ENCODE measurements at places on chromosomes 3 and 15.
A peak's percentile ranks its signal among the peaks of the same experiment; 100 is the strongest.

GRCh38 chr3:197398286-197398878, 100.0 kb upstream of the DLG1 start:
- peak; percentile 54 for DNase-seq

GRCh38 chr3:155462672-155463071, 169.2 kb upstream of the STRIT1 start:
- DNase-seq, result no peak

GRCh38 chr3:149114458-149114857, 15.0 kb upstream of the HPS3 start:
- no peak for DNase-seq

GRCh38 chr15:38691965-38692788, 127.6 kb upstream of the RASGRP1 start:
- no peak for DNase-seq

GRCh38 chr15:45684533-45684932, 49.7 kb downstream of the SQOR start:
- DNase-seq, result no peak

- no peak for DNase-seq
Measured at GRCh38 chr3:165749821-165750220, 87.4 kb downstream of the BCHE start.

- no peak for DNase-seq
Measured at GRCh38 chr15:68672781-68673205, 94.0 kb downstream of the CORO2B start.

GRCh38 chr15:75733761-75734651, 21.4 kb upstream of the CSPG4 start:
- DNase-seq, result no peak

- DNase-seq, result no peak
Measured at GRCh38 chr15:87196498-87196897, 1060.0 kb downstream of the NTRK3 start.

GRCh38 chr3:33749546-33750210, 31.6 kb upstream of the CLASP2 start:
- DNase-seq, result no peak

DNA sequence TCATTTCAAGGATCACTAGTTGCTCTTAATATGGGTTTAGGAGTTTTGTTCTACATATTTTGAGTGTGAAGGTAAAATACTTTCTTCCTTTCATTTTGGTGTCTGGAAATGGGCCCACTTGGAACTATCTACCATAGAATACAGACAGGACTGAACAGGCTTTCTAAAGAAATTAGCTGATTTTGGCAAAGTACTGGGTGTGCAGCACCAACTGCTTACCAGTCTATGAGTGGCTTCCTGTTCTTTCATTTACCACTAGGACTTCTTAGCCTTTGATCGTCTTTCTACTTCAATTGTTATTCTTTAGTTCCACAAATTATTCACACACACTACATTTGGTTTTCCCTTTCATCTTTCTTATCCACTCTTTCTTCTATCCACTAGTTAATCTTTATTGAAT, 1196.3 kb downstream of the ROBO1 start:
- no peak for DNase-seq

GRCh38 chr3:71065764-71066013, 517.8 kb downstream of the FOXP1 start:
- no peak for DNase-seq

GRCh38 chr15:101024706-101025500, 105.7 kb downstream of the LRRK1 start:
- no peak for DNase-seq

- DNase-seq, result no peak
Measured at GRCh38 chr15:57697588-57697987, 8.9 kb upstream of the POLR2M start.

GRCh38 chr3:151398895-151399294, 14.3 kb upstream of the P2RY12 start:
- DNase-seq, result no peak

- DNase-seq, result no peak
Measured at GRCh38 chr15:92184679-92185230, 208.9 kb upstream of the ST8SIA2 start.
